ENCODE measurements at places on chromosomes 11 and 22.

GRCh38 chr11:31772412-31772811 is 38.7 kb downstream of the PAX6 start:
- no peak for DNase-seq

- no peak for DNase-seq
These were observed 431 bp downstream of the KMT2A start for GRCh38 chr11:118436639-118437207.

DNA sequence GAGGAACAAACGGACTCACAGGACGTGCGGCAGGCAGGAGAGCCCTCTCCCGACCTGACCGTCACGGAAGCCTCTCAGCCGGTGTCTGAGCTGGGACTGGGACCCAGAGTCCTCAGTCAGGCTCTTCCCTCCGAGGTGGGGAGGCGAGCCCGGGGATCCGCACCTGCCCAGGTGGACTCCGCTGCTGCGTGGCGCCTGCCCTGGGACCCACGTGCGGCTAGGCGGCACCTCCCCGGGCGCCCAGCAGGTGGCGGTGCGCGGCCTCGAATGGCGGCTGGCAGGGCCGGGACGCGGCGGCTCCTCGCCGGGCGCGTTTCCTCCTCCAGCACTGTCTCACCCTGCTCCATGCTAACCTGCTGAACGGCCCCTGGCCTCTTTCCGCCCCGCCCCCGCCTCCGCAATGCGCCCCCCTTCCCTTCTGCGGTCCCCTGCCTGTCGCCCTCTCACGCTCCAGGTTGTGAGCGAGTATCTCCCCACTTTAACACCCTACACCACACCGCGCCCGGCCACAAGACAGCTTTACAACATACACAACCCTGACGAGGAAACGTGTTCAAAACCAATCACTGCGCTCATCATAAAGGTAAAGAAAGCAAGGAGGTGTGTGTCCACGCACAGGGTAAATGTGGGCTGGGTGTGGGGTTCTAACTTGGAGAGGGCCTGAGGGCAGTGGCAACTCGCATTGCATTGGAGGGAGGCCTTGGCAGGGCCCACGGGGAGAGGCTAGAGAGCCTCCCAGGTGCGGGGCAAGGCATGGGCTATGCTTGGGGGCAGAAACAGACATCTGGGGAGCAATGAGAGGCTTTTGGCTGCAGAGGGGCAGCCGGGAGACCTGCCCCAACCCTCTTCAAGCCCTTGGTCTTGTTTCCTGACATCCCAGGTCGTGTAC is 25.9 kb upstream of the ATXN10 start:
- peak; percentile 88 for DNase-seq

DNA sequence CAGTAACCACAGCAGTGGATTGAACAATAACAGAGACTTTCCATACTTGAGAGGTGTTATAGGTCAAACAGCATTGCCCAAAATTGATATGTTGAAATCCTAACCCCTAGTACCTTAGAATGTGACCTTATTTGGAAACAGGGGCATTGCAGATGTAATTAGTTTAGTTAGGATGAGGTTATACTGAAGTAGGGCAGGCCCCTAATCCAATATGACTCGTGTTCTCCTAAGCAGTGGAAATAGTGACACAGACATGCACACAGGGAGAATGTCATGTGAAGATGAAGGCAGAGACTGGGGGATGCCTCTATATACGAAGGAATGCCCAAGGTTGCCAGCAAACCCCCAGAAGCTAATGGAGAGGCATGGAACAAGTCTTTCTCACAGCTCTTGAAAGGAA is 270.5 kb downstream of the TENM4 start:
- DNase-seq: no peak
